Activated CD4-positive, alpha-beta T cell treated with anti-CD3 and anti-CD28 coated beads, Interleukin-2, amount 50 U/mL, for 24 hours (primary cell): ENCODE measurements at places on chromosomes 5 and 9.

- no peak for DNase-seq
These were observed 1.7 kb upstream of the RXRA start for GRCh38 chr9:134324359-134325095.

DNA sequence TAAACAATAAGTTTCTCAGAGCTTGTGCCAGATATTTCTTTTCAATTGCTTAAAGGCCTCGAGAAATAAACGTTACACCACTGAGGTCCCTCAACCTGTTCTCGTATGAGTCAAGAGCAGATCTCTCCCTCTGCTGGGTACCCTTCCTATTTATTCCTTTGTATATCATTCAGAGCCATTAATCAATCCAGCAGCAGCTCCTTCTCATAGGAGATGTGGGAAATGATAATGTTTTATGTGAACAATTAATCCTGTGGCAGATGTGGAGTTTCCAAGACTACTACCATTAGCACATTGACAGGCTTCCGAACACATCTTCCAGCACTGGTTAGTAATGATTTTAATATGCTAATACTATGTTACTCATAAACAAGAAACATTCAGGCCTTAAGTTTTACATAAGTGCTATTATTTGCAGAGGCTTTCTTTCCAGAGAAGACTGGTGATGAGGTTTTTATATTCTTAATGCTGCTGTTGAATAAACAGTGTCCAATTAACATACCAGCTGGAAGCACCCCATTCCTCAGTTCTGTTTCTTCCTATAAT is 196.5 kb downstream of the ZNF608 start:
- no peak for DNase-seq

DNA sequence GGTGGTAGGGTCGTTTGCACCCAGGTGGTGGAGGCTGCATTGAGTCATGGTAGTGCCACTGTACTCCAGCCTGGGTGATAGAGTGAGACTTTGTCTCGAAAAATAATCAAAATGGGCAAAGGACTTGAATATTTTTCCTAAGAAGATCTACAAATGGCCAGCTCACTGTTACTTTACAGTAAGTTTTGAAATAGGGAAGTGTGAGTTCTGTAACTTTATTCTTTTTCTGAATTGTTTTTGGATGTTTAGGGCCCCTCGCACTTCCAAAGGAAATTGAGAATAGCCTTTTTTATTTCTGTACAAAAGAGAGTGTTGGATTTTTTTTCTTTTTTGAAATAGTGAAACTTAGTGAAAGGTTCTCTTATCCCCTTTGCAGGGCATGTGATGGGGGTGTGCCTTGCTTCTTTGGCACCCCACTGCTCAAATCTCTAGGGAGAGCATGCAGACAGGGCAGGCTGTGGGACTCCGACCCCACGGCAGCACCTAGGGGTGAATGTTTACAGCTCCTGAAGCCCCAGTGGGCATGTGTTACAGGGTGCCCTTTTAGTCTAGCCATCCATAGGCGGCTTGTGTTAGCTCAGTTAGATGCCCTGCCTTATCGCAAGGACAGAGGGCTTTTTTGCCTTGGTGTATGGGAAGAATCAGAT is 33.3 kb downstream of the GPBP1 start:
- no peak for DNase-seq

- DNase-seq: no peak
These were observed 7.3 kb upstream of the ANGPTL2 start for GRCh38 chr9:127129718-127130085.

GRCh38 chr5:154761046-154761736 is 6.0 kb downstream of the LARP1 start:
- no peak for DNase-seq

- no peak for DNase-seq
These were observed 142.2 kb downstream of the PLCXD3 start for GRCh38 chr5:41368158-41368557.

- no peak for DNase-seq
These were observed 397.7 kb downstream of the TMEM38B start for GRCh38 chr9:106092083-106092482.

DNA sequence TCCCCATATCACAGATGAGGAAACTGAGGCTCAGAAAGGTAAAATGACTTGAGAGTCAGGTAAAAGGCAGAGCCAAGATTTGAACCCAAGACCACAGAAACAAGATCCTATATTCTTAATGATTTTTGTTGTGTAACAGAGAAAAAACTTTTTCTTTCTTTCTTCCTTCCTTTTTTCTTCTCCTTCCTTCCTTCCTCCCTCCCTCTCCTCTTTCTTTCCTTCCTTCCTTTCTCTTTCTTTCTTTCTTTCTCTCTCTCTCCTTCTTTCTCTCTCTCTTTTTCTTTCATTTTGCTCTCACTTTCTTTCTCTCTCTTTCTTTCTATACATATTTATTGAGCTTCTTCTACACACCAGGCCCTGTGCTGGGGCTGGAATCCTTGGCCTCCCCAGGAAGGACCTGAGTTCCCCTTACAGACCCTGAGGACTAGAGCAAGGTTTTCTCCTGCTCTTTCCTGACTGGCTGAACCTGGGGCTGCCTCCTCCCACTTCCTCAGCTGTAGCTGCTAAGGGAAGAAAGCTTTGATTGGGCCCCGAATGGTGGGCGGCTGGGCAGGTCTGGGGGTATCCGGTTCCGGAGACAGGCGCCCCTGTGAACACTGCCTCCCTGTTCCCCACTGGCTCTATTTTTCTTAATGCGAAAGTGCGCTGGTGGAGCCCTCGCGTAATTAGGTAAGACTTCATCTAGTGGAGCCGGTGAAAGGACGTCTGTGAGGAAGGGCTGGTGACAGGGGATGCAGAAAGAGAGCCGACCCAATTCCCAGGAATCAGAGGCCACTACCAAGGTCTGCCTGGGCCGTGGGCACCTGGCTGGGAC is 27.4 kb upstream of the KIF12 start:
- no peak for DNase-seq

GRCh38 chr5:37248421-37248969 is 681 bp downstream of the CPLANE1 start:
- DNase-seq: no peak

DNA sequence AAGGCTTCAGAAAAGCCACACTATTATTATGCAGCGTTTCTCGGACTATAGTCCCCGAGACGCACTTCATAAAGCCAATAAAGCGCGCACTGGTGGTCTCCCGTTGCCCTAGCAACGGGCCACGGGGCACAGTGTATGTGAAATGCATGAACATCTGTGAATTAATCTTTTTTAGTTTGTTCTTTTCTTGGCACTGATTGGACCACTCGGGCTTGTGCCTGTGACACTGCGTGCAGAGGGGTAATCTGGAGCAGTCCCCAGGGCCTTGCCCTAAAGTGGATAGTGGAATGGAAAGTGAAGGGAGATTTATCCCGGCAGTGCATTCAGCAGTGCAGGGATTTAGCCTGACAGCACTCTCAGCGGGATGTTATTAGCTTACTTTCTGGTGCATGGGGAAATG is 92.1 kb downstream of the TLE4 start:
- no peak for DNase-seq

DNA sequence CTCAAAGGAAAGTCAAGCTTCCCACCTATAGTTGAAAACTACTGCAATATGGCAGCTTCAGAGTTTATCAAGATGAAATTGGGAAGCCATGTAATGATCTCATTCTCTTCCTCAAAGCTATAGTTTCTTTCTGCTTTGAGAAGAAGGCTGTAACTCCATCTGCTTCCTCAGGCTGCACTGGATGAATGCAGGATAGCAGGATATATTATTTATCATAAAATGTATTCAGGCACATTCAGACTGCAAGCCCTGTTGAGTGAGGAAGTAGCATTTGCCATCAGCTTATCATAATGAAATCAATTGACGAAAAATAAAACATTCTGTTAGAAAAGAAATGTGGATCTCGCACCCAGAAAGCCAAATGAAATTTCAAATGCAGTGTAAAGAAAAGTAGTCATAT is 560 bp downstream of the ATP10B start:
- DNase-seq: no peak

DNA sequence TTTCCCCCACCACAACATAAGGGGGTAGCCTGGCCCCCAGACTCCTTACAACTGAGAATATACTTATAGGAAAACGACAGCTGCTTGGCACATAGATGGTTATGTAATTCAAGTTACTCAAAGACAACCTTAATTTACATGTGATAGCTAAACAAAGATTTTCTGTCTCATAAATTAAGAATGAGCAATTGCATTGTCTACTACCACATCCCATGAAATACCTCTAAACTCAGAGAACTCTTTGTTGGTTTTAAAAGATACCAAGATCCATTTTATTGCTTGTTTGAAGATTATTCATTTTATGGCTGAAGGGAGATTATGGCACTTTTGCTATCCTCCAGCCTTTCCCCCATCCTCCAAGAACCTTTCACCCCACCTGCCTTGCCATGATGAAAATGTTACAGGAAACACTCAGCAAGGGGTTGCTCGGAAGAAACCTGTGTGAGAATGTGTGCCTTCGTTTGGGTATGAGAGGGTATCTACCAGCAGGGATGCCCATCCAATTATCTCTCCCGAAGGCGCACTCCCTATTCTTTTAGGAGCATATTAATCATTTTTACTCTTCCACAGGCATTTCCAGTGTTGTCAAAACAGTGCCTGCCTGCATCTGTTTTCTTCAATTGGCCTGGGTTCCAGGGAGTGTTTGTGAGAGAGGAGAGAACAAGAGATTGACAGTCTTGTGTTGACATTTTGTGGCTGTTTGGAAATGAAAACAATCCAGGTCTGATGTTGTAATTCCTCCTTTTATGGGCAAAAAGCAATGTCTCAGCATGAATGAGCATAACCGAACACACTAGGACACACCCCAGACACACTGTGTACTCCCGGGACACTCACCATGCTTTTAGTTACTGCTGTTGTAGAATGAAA is 208.0 kb upstream of the ANKRD55 start:
- no peak for DNase-seq

DNA sequence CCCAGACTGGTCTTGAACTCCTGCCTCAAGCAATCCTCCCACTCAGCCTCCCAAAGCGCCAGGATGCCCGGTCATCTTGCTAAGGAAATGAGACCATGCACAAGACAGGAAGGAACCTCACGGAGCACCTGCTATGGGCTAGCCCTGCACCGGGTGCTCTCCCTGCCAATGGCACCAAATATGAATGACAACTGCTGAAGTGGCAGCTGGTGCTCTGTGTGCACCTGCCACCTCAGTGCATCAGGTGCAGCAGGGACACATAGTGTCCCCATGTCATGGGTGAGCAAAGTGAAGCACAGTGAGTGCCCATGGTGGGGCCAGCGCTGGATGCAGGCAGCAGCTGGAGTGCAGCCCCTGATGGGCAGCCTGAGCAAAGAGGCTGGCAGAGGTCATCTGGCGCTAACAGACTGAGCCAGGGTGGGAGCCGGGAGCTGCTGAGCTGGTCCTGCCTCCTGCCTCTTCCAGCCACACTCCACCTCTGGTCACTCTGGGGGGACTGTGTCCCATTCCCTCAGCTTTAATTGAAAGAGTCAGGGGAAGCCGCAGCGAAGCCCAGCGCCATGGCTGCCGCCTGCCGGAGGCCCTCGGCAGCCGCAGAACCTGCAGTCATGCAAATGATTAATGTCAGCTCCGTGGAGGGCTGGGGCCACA is 46.4 kb downstream of the BARX1 start:
- no peak for DNase-seq

DNA sequence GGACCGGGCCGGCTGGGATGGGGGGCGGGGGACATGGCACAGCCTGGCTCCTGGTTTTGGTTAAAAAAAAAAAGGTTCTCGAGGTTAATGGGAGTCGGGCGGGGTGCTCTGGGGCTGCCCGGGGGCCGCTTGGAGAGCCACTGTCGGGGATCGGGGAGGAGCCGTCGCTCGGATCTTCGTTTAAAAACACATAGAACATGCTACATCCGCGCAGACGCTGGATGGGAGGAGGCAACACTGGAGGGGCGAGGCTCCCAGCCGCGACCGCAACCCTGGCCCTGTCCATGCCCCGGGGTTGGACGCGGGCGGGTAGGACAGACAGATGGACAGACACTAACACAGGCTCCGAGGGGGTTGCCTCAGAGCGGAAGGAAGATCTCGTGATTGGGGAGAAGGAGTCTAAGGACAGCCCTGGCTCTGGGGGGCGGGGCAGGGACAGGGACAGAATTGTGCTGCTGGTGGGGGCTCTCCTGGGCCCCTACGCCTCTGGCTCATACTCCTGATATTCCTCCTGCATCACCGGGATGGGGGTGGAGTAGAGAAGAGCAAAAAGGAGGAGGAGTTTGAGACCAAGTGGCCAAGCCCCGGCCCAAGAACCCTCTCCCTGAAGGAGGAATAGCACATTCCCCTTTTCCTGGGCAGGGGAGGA is 9.9 kb downstream of the SNCB start:
- DNase-seq: no peak

GRCh38 chr5:145673786-145674185 is 161.4 kb downstream of the PRELID2 start:
- no peak for DNase-seq

DNA sequence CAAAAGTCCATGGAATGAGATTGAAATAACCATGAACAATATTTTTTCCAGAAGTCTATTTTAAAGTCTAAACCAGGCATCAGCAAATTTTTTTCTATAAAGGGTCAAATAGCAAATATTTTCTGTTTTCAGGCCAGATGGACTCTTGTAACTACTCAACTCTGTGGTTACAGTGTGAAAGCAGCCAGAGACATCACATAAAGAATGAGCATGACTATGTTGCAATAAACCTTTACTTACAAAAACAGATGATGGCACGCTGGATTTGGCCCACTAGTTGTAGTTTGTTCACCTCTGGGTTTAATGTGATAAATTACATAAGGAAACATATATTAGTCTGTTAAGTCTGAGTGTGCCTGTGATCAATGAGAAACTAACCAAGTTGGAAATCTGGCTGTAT is 319.2 kb downstream of the TRPM3 start:
- DNase-seq: no peak

GRCh38 chr5:180649297-180650039 is at the start of gene FLT4:
TSS of gene FLT4 (minus strand) at chr5:180649600. CDS start at chr5:180649545, 55 bp downstream.
- DNase-seq: no peak

DNA sequence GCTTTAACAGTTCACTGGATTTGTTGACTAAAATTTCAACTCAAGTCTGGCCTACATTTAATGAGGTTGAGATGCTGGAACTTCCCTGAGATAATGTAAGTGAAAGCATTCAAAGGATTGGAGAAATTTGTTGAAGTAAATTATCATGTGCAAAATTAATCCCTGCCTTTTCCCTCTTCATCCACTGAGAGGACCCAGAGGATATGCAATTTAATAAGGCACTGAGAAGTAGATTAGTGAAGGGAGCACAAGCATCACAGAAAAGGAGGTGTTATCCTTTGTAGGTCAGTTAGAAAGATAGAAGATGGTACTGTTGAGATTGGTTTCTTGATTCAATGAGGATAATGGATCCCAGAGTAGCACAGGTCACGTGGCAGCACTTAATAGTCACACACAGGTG is 42.6 kb upstream of the ANKRD31 start:
- no peak for DNase-seq

DNA sequence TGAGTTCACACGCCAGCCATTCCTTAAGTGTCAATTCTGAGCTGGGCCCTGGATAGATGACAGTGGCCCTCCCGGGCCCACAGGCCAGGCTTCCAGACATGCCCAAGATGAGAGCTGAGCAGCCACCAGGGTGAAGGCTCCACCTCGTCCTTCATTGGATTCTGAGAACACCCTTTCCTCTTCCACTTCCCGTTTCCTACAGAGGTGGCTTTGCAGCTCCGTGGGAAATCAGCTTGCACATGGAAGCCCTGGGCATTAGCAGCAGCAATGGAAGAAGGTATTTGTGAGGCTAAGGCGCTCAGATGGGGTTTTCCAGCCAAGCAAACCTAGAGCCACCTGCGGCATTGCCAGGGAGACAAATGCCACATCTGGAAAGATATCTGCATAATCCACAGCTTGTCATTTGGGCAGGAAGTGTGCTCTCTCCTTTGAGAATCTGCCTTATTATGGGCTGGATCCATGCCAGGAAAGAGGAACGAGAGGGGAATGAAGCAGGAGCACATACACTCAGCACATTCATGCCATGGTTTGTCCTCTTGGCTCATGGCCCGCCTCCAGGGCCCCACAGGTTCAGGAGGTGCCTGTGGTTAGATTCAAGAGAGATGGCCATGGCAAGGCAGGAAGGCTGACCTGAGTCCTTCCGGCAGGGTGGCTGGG is 34.1 kb downstream of the CFAP77 start:
- no peak for DNase-seq
